Jurkat, Clone E6-1 (cell line): ENCODE measurements at places on chromosomes 3 and 15.

DNA sequence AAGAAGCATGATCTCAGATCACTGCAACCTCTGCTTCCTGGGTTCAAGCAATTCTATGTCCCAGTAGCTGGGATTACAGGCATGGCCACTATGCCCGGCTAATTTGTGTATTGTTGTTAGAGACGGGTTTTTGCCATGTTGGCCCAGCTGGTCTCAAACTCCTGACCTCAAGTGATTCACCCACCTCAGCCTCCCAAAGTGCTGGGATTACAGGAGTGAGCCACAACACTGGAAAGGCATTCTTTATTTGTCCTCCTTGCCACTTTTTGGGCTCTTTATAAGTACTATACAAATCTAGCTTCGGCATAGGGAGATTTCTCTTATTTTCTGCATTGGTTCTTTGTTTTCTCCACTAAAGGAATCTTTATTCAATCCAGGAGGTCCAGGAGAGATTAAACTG lies 18.6 kb downstream of the CMTM8 start:
- no peak for DNase-seq

GRCh38 chr3:151526757-151527156 lies 65.9 kb upstream of the IGSF10 start:
- DNase-seq, result no peak

DNA sequence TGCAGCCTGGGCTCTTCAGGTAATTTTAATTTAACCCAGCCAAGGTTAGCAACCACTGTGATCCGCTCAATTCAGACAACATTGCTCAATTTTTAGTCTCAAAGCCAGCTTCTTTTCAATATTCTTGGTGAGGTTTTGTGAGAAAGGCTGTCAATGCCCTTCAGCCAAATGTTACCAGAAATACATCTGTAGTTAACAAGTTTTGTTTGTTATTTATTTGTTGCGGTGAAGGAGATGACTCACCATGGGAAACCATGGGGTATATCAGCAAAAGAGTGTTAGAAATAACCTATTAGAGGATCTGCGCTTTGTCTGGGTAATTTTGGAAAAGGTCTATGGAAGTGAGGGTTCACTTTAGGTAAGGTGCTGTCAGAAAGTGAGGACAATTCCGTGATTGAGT lies 5.0 kb downstream of the SLC9C1 start:
- DNase-seq, result no peak

DNA sequence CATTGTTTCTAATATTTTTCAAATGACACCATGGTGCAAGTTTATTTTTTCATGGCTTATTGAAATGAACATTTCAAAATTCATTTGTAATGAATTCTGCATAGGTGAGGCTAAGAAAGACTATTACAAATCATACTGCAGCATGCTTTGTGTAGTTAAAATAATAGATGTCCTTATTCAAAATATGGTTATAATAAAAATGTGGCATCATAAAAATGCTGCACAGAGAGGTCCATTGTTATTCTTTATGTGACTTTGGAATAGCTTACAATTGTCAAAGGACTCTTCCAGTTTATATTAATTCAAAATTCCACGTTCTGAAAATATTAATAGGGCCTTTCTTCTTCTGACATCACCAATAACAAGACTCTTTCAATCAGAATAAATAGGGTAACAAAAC lies 222.7 kb downstream of the GAP43 start:
- no peak for DNase-seq

- DNase-seq, result no peak
Observed at GRCh38 chr15:47246317-47246716, 471.0 kb upstream of the SEMA6D start.

DNA sequence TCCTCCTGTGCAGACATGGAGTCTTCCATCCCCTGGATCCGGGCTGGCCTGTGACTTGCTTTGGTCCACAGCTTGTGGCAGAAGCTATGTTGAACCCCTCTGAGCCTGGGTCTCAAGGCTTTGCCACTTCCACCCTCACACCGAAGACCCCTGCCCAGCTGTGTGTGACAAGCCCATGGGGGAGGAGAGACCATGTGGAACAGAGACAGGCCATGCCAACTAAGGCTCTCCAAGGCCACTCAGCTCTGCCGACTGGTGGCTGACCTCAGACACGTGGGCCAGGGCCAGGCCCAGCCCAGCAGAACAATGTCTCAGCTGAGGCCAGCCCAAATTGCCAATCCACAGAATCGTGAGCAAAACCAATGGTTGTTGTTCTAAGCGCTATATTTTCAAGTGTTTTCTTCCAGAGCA lies 16.4 kb upstream of the CFAP100 start:
- DNase-seq, result no peak
